Muscle of leg (tissue), 16 donors: ENCODE measurements at places on chromosomes 5 and 9. TPM values are rescaled to one million over a fixed set of nuclear protein-coding genes. Genes with fewer than 3 reads are reported as not detected.
A peak's percentile ranks its signal among the peaks of the same experiment; 100 is the strongest.

The VAV2 gene
- 15.0 TPM for polyA plus RNA-seq

The ANKRD31 gene
- polyA plus RNA-seq = 0.06 TPM

The PCDHGA9 gene
- polyA plus RNA-seq = 3.8 TPM

The FAM221B gene
- polyA plus RNA-seq = 0.22 TPM

The CNTNAP3B gene
- polyA plus RNA-seq = 6.3 TPM

The GFRA3 gene
- polyA plus RNA-seq = 2.4 TPM

The GPR150 gene
- 0.15 TPM for polyA plus RNA-seq

The DIRAS2 gene
- polyA plus RNA-seq = 1.6 TPM

The PKD2L2 gene
- polyA plus RNA-seq = 0.40 TPM

The NFIL3 gene
- polyA plus RNA-seq = 26.1 TPM

The SHOC1 gene
- polyA plus RNA-seq = 0.05 TPM

The CLTA gene
- polyA plus RNA-seq = 125 TPM

The SHROOM1 gene
- polyA plus RNA-seq = 1.8 TPM

The CDH9 gene
- polyA plus RNA-seq = not detected

The ARAP3 gene
- polyA plus RNA-seq = 19.3 TPM

DNA sequence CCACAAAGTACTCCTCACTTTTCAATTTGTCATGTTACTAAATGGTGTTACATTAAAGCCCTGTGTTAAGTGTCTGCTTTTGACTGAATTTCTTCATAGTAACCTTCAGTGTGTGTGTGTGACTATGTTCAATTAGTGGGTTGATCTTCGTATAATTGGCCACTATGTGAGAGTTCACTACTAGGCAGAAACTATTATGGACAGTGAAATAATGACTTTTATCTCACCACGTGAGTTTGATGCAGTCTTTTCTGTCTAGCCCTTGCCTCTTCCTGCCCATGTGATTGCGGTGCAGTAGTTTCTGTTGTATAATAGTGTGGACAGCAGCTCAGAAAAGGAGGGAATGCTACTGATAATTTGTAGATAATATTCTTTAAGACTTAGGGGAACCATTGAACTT is 1.8 kb upstream of the MAML1 start:
- no peak for DNase-seq

- no peak for DNase-seq
Observed at GRCh38 chr9:88721025-88721424, 186.0 kb downstream of the NXNL2 start.

DNA sequence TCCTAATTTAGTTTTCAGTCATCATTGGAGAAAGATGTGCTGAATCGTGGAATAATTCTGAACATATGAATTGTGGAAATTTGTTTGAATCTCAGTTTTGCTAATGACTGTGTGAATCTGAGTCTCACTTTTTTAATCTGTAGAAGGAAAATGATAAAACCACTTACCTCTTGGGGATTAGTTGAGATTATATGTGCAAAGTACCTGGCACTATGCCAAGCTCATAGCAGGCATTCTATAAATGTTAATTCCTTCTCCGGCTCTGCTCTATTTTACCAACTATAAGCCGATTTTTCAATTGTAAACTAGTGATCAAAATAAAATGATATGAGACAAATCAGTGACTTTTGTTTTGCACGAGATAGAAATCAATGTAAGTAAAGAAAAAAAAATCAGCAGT is 290.8 kb downstream of the TRPM3 start:
- no peak for DNase-seq

- DNase-seq = peak; percentile 62
Observed at GRCh38 chr9:4760122-4760521, 19.1 kb upstream of the AK3 start.

GRCh38 chr5:150317048-150318003 is 14.6 kb upstream of the ARSI start:
- no peak for DNase-seq

DNA sequence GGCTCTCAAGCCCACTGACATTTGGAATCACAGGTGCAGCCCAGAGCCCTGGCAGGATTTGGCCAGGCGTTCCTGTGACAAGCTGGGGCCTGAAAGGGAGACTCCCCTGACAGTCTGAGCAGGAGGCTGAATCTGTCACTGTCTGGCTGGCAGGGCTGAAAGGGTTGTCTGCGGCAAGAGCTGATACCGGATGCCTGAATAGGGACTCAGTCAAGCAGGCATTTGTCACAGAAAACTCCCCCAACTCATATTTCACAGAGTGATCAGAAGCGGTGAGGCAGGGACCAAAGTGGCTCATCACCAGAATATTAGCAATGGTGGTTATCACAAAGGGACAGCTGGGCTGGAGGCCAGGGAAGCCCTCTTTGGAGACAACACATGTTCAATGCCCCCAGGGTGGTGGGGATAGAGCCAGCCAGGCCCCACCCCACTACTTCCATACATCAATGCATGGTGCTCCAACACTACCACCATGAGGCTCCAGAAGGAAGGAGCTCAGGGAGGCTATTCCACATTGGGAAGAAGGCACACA is 295.5 kb downstream of the DTWD2 start:
- DNase-seq = peak; percentile 77

GRCh38 chr9:110606179-110606790 is 26.7 kb upstream of the SVEP1 start:
- DNase-seq = no peak

DNA sequence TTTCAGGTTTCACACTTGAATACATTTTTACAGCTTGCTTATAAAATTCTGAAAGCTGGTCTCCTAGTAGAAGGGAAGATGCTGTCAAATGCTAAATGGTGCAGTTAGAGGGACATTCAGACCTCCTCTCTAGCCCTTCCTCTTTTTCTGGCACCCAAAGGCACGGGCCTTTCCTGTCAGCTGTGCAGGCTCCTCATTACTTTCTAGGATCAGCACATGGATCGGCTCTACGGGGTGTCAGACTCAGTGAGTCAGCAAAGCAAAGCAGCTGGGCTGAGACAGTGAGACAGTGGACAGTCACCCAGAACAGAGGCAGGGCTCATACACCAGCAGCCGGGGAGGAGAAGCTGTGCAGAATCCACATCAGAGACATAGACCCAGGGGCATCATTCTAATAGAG is 80.0 kb upstream of the TNC start:
- peak; percentile 81 for DNase-seq

- no peak for DNase-seq
Observed at GRCh38 chr5:146849694-146850303, 28.8 kb downstream of the PPP2R2B start.

DNA sequence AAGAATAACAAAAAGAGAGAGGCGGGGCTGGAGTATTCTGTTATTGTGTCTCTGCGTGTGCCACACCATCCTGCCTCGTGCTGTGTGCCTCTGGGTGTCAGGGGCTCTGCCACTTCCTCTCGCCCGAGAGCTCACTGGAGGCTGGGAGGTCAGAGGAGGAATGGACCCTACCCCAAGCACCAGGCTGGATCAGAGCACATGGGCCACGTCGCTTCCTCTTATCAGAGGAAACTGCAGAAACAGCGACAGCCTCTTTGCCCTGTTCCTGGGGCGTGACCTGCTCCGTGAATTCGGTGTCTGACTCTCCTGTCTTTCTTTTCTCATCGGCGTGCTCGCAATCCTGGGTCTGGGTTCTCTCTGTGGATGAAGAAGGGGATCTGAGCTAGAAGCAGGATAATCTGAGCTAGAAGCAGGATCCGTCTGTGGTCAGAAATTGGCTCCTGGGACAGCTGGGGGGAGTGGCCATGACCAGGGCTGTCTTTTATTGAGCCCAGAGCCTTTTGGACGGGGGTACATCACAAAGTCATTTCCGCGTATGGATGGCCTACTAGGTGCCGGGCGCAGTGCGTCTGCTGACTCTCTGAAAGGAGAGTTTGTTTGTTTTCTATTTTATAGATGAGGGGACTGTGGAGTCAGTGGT is 150.3 kb upstream of the COL5A1 start:
- DNase-seq = no peak

- no peak for DNase-seq
Observed at GRCh38 chr5:9765419-9766140, 135.4 kb upstream of the TAS2R1 start.

GRCh38 chr5:93403141-93403928 is 177.7 kb downstream of the NR2F1-AS1 start:
- no peak for DNase-seq

DNA sequence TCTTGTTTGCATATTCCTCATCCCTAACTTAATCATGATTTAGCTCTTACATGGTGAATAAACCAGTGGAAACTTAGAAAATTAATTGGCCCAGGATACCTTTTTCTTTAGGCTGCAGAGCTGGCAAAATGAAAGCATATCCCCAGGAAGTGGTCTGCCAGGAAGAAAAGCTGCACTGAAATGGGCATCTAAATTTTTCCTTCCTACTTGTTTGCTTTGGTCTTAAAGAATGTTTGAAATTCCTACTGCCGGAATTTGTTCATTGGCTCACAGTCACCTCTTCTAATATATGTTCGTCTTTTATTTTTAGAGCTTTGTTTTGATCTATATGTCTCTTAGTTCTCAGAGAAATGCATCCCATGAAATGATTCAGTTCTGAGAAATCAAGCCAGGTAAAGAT is 113.2 kb upstream of the ELL2 start:
- DNase-seq = no peak

DNA sequence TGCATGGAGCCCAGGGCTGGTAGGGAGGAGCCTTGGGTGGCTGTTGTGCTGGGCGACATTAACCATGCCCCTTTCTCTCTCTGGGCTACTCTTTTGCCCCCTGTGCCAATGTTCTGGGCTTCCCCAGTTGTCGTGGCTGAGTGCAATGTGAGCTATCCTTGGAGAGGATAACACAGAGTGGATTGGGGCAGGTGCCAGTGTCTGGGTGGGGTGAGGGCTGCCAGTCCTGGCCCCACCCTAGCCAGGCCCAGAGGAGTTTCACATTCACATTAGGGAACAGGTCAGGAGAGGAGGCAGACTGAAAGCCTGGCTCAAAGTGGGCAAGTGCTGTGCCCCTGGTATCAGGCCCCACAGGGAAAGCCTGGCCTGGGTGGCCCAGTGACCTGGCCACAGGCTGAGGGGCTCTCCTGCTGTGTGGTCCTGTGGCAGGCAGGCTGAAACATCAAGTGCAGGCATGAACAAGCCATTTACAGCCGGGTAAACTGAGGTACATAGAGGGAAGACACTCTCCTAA is 7.5 kb upstream of the NDST1 start:
- peak; percentile 32 for DNase-seq

DNA sequence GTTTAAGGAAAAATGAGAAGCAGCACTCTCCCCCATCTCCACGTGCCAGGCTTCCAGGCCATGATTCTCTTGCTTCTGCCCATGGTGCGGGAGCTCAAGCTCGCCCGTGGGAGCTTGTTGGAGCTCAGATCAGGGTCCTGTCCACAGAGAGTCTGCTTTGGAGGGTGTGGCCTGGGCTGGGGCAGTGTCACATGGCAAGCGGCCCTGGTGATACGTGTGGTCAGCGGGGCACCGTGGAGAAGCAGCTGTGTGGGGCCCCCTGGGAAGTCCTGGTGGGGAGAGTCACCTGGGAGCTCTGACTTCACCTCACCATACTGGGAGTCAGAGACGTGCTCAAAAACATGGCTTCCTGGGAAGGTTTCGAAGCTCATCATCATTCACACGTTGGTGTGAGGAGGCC is 275.3 kb downstream of the GADD45G start:
- no peak for DNase-seq

DNA sequence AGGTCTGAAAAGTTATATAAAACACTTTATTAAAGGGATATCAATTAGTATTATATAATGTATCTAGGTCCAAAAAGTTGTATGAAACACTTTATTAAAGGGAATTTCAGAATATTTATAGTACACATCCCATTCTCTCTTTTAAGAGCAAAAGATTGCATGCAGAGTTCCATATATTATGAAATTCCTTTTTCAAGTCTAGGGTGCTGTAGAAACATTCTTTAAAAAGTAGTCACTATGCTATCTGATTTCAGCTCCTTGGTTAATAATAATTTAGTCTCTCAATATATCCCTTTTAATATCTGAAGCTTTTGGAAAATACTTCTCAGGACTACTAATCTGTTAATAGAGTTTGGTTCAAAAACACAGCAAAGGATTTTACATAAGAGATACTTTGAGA is 1496.1 kb upstream of the C9orf72 start:
- DNase-seq = no peak

- DNase-seq = no peak
Observed at GRCh38 chr5:74188351-74189105, 452.0 kb downstream of the ENC1 start.

DNA sequence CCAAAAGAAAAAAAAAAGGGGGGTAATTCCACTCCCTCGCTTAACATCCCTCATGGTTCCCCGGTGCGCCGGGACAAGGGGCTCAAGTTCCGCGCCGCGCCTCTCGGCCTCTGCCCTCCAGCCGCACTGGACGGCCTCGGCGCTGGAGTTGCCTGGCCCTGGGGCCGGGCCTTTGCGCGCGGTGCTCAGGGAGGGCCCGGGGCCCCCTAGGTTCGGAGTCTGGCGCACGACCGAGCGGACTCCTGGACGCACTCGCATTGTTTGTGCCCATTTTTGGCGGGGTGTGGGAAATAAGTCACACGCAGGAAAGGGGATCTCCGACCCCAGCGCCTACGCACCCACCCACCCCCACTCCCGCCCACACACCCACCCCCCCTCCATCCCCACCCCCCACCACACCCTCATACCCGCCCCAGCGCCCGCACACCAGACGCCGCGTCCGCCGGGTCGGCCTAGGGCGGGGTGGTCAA is 381 bp downstream of the MED22 start:
- peak; percentile 62 for DNase-seq

DNA sequence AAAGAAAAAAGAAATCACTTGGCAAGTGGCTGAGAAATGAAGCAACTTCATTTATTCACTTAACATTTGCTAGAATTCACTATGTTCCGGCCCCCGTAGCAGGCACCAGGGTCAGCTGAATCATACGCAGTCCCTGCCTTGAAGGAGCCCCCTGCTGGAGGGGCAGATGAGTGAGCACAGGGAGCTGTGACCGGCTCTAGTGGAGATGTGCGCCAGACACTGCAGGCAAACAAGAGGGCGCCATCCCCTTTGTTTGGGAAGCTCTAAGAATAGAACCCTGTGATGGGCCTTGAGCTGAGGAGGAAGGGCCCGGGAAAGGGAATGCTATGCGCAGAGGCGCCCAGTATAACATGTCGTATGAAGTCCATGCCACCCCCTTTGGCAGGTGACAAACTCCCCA is 20.2 kb upstream of the RPL26L1 start:
- DNase-seq = no peak

- peak; percentile 59 for DNase-seq
Observed at GRCh38 chr5:172769616-172770373, 1.2 kb downstream of the DUSP1 start.

DNA sequence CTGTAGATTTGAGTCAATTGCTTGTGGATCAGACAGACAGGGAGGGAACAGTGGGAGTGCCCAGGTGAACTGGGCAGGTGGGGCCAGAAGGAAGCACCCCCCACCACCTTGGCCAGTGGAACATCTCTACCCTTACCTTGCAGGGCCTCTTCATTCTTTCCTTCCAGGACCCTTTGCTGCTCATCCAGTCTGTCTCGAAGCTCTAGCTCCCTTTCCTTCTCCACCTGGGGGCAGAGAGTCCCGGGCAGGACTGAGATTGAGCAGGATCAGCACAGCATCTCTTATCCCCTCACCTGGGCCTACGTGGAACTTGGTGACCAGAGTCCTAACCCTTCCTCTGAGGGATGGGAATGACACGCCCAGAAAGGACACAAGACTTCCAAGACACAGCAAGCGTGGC is 25.0 kb downstream of the CCDC69 start:
- DNase-seq = no peak
